CD4-positive, CD25-positive, alpha-beta regulatory T cell (primary cell): ENCODE measurements at places on chromosomes 2 and 18. TPM values are rescaled to one million over a fixed set of nuclear protein-coding genes. Genes with fewer than 3 reads are reported as not detected.

GRCh38 chr18:57772387-57772799 is 30.7 kb downstream of the ATP8B1 start:
- DNase-seq, result no peak

MBD1 gene
- 28.3 TPM for polyA plus RNA-seq

DNA sequence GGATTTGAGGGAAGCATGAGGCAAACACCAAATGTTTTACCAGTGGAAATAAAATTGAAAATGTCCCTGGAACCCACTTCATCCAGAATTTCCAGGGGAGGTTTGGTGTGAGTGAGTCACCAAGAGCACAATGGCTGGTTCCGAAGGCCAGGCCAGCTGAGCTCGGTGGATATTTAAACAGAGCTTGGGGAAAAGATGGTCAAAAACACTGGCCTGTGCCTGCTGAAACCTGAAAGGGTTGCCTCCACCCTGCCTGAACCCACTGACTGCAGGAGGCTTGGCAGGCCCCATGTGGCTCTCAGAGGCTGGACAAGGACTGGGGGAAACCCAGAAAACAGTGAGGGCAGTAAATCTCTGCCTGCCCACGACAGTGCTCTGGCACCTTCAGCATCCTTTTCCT is 93.9 kb downstream of the TTC32 start:
- no peak for DNase-seq

RAMP1 gene
- not detected for polyA plus RNA-seq

- DNase-seq, result no peak
Observed at GRCh38 chr2:1517786-1518185, 104.5 kb downstream of the TPO start.

IL37 gene
- not detected for polyA plus RNA-seq

- DNase-seq, result no peak
Observed at GRCh38 chr2:177211576-177212105, 953 bp upstream of the HNRNPA3 start.

DNA sequence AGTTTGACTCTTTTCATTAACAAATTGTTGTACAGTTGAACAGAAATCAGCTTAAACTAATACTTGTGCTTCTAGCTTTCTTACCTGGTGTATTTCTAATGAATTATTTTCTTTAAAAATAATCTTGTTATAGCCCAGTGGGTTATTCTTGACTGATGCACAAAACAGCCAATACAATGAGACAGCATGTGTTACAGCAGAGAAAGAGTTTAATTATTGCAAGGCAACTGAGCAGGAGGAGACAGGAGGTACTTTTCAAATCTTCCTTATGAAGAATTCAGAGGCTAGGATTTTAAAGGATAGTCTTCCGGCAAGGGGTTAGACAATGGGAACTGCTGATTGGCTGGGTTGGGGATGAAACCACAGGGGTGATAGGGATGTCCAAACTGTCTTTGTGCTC is 64.5 kb upstream of the TPO start:
- no peak for DNase-seq

EGR4 gene
- not detected for polyA plus RNA-seq

DNA sequence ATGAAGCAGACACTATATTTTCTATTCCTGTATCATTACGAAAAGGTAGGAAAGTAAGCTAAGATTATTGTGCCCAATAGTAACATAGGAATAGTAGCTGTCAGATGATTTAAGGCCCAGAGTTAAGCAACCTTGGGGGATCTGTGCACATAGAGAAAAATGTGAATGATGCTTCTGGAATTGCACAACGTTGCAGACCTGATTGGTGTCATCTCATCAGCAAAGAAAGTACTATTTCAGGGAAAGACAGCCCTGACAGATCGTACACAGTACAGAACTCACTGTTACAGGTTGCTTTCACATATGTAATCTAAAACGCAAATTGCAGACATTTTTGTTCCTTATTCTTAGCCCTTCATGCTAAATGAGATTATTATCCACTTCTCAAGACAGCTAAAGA is 535.9 kb downstream of the TRIB2 start:
- no peak for DNase-seq

EXOC6B gene
- polyA plus RNA-seq, result 2.1 TPM

CFAP221 gene
- polyA plus RNA-seq, result not detected

DNA sequence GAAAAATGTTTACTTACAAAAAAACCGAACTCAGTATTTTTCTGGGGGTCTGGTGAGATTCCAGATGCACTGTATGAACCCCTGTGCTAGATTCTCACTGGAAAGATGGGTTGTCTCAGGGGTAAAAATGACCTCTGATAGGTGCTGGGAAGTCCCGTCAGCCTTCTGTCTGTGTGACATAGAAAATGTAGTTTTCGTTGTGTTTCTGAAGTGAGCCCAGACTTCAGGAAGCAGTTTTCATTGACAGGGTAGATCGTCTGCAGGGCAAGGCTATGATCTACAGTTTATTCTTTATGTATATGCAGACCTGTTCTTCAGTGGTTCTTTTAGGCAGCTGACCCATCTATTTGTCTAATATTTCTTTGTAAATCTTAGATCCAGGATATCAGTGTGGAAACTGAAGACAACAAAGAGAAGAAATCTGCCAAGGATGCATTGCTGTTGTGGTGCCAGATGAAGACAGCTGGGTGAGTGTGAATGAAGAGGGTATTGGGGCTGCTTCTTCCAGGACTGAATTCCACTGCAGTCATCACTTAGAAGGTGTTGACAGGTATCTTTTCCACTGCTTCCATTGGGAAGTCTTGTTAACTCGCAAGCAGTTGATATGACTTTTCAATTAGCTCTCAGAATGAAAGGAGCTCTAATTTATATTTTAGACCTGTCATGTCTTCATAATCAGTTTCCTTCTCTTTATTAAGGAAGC is 107.5 kb upstream of the EML6 start:
- no peak for DNase-seq

DNA sequence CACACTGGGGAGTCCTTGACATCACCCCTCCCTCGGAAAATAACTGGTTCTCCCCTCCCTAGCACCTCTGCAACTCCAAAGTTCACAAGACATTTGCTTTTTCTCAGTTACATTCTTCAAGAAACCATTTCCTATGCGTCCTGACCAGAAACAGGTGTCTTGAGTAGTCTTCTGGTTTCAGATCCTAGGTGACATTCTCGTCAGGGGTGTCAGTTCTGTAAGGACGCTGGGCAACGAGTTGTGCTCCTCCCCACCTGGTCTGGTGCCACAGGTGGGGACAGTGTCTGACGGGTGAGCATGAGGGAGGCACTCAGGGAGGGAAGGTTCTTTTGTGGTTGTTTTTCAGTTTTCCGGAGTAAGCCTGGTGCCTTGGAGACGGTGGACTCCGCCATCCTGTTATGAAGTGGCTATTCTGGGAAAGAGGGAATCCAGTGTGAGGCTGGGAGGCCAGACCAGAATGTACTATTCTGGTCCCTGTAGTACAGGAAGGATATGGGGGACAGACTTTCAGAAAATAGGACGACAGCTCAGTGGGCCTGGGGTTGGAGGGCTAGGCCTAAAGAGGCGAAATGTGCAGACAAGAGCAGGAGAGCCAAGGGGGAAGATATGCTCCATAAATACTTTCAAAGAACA is 50.6 kb downstream of the EPAS1 start:
- no peak for DNase-seq
